ENCODE measurements at places on chromosomes 12 and 14. TPM values are rescaled to one million over a fixed set of nuclear protein-coding genes. Genes with fewer than 3 reads are reported as not detected.

The AMDHD1 gene
- 2.0 TPM for total RNA-seq

The KLRB1 gene
- 22.0 TPM for total RNA-seq

- no peak for DNase-seq
These were observed 34.6 kb downstream of the NTF3 start for GRCh38 chr12:5466521-5466960.

The KRT8 gene
- not detected for total RNA-seq

- no peak for DNase-seq
These were observed 88.8 kb downstream of the ATXN7L3B start for GRCh38 chr12:74626397-74626796.

The HHIPL1 gene
- total RNA-seq, result 0.17 TPM

The GALNT6 gene
- 30.0 TPM for total RNA-seq

The PLEKHH1 gene
- 0.68 TPM for total RNA-seq

- no peak for DNase-seq
These were observed 105.1 kb downstream of the SCARB1 start for GRCh38 chr12:124758266-124759220.

The RERG gene
- total RNA-seq, result not detected

The GLT1D1 gene
- total RNA-seq, result not detected

- no peak for DNase-seq
These were observed 53.9 kb downstream of the HNRNPC start for GRCh38 chr14:21215130-21215878.

The SYCP3 gene
- 1.1 TPM for total RNA-seq

GRCh38 chr14:85587151-85587711 lies 57.3 kb downstream of the FLRT2 start:
- no peak for DNase-seq

GRCh38 chr14:75489480-75489837 lies 32.8 kb upstream of the BATF start:
- DNase-seq, result no peak

The KANSL2 gene
- 65.7 TPM for total RNA-seq

The POLE2 gene
- total RNA-seq, result 25.5 TPM

The SIX4 gene
- not detected for total RNA-seq

The LIN7A gene
- not detected for total RNA-seq

DNA sequence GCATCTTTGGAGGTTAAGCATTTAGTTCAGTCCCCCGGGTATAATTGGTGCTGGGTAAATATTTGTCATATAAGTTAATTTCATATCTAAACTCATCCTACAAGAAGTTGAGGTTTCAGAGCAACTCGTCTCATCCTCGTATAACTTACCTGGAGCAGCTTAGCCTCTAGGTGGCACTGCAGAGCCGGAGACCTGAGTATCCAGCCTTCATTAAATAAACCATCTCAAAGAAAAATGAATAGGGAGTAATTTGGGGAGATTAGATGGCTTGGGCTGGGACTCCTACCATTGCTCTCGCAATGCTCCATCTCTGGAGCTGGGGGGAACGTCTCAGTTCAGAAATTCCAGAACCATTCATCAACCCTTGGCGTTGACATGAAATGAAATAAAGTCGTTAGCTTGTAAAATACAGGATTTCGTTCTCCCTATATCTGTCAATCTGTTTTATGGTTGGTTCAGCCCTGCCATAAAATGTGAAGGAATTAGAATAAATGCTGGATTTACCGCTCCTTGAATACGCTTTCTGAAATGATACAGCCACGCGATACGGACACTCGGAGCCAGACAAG lies 122.9 kb upstream of the TMEM132D start:
- peak; percentile 42 for DNase-seq

GRCh38 chr12:56565510-56566101 lies 44.0 kb downstream of the RBMS2 start:
- DNase-seq, result no peak

DNA sequence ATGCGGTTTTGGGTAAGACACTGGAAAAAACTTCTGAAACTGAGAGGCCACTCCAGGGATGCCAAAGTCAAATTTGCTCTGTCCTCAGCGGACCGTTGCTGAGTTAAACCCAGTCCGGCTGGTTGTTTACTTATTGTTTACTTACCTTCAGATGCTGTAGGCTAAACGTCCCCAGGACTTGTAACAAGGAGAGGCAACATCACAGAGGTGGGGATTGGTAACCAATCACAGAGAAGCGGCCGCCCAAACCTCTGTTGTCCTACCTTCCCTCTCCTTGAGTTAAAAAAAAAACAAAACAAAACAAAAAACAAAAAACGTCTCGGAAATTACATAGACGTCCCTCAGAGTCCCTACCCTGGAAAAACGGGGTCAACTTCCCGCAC lies 380 bp downstream of the ANO2 start:
- no peak for DNase-seq

DNA sequence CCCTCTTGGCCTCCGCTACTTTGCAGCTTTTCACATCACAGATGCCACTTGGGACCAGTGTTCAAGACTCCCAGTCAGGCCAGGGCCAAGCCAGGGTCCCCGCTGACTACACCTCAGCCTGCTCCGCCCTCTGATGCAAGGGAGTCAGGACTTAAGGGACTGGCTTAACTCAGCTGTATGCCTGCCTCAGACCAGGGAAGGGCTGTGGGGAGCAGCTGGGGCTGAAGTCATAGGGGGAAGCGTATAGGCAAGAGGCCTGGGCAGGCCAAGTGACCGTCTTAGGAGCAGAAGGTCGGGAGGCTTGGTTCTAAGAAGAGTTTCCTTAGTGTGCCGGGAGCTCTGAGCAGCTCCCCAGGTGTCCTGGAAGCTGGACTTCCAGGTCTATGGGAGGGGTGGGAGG lies 21.9 kb downstream of the KDM2B start:
- no peak for DNase-seq

GRCh38 chr12:627863-628741 lies 35.1 kb downstream of the NINJ2 start:
- DNase-seq, result no peak

DNA sequence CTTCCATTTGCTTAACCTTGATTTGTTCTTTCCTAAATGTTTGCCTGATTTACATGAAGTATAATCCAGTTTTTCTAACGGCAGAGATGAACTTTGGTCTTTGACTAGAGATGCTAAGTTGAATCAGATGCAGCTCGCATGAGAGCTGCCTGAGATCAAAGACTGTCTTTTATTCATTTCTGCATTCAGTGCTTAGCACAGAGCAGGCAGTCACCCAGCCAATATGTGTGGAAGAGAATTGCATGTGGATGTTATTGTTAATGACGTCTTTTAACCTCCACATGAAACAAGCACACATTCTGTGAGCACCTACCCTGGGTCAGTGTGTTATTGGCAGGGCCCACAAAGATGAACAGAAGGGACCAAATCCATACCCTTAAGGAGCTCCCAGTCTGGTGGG lies 99.2 kb downstream of the SLC5A8 start:
- DNase-seq, result no peak

The ZDHHC22 gene
- not detected for total RNA-seq

DNA sequence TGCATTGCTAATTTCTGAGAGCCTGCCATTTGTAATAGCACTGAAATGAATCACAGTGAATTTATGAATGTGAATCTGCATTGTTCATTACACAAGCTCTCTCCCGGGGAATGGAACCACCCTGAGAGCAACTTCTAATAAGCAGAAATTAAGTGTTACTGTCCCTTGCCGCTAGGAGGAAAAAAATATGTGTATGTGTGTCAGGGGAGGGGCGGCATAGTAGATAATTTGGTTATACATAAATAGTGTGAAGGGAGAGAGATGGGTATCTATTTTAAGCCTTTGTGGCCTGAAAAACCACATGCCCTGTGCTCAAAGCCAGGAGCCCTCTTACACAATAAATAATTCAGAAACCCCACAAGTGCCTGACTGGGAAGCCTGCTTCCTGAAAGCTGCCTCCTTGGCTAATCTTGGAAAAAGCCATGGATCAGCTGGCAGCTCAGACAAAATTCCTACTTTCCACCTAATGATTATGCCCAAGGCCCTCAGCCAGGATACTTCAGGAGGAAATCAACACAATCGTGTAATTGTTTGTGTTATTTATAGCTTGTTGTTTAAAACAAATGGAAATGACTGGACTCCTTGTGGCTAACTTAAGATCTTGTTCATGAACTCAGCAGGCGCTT lies 366.2 kb upstream of the KITLG start:
- DNase-seq, result no peak

The HOXC12 gene
- not detected for total RNA-seq

The COX8C gene
- total RNA-seq, result not detected

DNA sequence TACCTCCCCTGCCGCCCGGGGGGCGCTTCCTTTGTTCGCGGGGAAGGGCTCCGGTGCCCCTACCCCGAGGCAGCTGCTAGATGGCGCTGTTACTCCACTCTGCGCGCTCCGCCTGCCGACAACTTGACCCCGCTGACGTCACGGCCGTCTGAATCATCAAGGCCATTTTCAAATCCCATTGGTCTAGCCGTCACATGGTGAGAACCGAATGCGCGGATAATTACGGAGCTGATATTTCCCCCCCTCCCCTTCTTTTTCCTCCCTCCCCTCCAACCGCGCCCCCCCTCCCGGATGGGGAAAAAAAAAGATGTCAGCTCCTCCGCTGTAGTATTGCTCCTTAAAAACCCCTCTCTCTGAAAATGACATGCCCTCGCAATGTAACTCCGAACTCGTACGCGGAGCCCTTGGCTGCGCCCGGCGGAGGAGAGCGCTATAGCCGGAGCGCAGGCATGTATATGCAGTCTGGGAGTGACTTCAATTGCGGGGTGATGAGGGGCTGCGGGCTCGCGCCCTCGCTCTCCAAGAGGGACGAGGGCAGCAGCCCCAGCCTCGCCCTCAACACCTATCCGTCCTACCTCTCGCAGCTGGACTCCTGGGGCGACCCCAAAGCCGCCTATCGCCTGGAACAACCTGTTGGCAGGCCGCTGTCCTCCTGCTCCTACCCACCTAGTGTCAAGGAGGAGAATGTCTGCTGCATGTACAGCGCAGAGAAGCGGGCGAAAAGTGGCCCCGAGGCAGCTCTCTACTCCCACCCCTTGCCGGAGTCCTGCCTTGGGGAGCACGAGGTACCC lies at the start of gene HOXC10:
Gene HOXC10 (plus strand): TSS at position 246 of the 791 bp plus-strand sequence. CDS start 114 bp downstream, at position 360.
- DNase-seq, result peak; percentile 80

The DHRS2 gene
- total RNA-seq, result not detected

The SMAGP gene
- total RNA-seq, result 4.1 TPM

The RNF212B gene
- total RNA-seq, result not detected

The FGFR1OP2 gene
- total RNA-seq, result 102 TPM

GRCh38 chr14:57391517-57392195 lies 1.3 kb downstream of the NAA30 start:
- DNase-seq, result peak; percentile 28

DNA sequence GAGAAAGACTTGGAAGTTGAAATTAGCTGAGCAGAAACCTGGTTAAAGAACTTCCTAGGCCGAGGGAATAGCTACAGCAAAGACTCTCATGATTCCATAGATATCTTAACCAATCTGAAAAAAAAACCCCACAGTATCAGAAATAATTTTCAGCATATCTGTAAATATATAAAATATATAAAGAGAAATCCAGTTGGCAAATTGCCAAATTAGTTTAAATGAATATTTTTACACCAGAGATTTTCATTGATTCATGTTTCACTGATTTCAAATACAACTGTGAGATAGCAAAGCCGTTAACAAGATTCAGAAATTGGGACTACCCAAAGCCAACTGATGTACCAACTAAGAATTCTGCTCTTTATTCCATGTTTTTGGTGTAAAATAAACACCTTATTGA lies 6.8 kb upstream of the PTPRR start:
- no peak for DNase-seq

- DNase-seq, result no peak
These were observed 1367.3 kb upstream of the FLRT2 start for GRCh38 chr14:84162633-84163032.

The PTPRO gene
- total RNA-seq, result 3.7 TPM

GRCh38 chr12:78209846-78210505 lies 379.3 kb downstream of the NAV3 start:
- DNase-seq, result no peak

DNA sequence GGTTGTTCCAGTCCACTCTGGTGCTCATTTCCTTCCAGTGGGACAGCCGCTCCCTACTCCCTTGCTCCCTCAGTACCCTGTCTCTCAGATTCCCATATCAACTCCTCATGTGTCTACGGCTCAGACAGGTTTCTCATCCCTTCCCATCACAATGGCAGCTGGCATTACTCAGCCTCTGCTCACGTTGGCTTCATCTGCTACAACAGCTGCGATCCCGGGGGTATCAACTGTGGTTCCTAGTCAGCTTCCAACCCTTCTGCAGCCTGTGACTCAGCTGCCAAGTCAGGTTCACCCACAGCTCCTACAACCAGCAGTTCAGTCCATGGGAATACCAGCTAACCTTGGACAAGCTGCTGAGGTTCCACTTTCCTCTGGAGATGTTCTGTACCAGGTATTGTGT lies 69.9 kb downstream of the RAD52 start:
- no peak for DNase-seq

DNA sequence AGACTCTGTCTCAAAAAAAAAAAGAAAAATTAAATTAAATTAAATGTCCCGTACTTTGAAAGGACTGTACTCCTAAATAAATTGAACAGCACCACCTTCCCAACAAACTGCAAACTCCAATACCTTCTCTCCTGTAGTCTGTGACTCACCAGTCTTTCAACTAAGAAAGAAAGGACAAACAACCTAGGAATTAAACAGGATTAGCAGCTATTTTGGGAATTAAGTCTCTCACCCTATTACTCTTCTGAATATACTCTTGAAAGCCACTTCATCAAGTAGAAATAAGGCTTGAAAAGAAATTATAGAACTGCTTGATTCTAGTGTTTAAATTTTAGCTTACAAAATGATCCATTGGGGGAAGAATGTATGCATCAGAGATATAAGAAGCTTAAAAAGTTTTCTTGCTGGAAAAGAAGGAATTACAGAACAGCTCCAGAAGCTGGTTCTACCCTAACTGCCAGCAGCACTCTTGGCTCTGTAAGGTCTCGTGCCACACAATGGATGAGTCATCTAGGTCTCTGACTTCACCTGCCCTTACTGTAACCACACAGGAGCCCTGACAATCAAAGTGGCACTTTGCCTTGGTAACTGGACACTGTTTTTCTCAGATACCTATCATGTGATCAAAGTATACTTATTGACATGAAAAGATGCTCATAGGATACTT lies 57.0 kb upstream of the CERS5 start:
- no peak for DNase-seq

DNA sequence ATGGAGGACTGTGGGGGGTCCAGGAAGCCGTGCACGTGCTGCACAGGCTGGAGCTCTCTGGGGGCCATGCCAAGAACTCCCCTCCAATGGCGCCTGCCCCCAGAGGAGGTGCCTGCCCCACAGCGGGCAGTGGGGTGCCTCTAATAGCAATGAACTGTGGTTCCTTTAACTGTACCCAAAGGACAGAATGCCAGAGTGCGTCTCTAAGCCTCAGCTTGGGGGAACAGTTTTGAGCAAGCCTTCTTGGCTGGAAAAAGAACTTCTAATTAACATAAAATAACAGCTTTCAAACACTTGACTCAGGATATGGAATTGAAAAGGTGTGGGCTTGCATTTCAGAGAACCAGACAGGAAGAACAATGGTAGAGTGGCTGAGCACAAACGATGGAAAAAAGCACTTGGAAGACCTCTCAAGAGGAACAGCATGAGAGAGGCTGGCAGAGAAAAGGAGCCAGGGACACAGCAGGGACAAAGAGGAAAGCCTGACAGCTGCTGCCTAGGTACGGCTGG lies 195.6 kb downstream of the TTC7B start:
- no peak for DNase-seq

GRCh38 chr12:1865284-1865866 lies 45.0 kb downstream of the LRTM2 start:
- no peak for DNase-seq

Measured in activated naive CD8-positive, alpha-beta T cell treated with anti-CD3 and anti-CD28 coated beads, Interleukin-2, amount 10 ng/mL, durations not matched to agents 7 days and 5 days (primary cell).